ENCODE measurements at places on chromosomes 6 and 20. TPM values are rescaled to one million over a fixed set of nuclear protein-coding genes. Genes with fewer than 3 reads are reported as not detected.
A peak's percentile ranks its signal among the peaks of the same experiment; 100 is the strongest.

DNA sequence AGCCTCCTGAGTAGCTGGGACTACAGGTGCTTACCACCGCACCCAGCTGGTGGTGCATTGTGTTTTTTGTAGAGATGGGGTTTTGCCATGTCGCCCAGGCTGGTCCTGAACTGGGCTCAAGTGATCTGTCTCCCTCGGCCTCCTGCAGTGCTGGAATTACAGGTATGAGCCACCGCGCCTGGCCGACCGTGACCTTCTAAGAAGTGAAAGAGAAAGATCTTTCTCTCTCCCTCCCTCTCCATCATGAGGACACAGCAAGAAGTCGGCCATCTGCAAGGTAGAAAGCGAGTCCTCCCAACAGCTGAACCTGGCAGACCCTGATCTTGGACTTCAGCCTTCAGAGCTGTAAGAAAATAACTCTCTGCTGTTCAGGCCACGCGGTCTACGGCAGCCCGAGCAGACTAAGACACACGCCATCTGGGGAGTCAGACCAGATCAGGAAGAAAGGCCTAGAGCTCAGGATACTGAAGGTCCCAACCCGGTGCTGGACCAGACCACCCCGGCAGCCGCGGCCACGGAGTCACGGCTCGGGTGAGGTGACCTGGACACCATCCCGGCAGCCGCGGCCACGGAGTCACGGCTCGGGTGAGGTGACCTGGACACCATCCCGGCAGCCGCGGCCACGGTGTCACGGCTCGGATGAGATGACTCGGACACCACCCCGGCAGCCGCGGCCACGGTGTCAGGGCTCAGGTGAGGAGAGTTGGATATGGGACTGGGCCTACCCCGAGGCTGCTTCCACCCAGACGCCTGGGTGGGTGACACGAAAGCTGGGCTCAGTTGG is 9.6 kb downstream of the GMEB2 start:
- H3K4me3 ChIP-seq, result no peak overlapping the region
- peaks cover 21% of the 10 kb centered on the region for H3K36me3 ChIP-seq
- DNase-seq, result no peak
- H3K4me1 ChIP-seq, result peaks cover under 1% of the 10 kb centered on the region
- no peak overlapping the region for H3K27ac ChIP-seq

DNA sequence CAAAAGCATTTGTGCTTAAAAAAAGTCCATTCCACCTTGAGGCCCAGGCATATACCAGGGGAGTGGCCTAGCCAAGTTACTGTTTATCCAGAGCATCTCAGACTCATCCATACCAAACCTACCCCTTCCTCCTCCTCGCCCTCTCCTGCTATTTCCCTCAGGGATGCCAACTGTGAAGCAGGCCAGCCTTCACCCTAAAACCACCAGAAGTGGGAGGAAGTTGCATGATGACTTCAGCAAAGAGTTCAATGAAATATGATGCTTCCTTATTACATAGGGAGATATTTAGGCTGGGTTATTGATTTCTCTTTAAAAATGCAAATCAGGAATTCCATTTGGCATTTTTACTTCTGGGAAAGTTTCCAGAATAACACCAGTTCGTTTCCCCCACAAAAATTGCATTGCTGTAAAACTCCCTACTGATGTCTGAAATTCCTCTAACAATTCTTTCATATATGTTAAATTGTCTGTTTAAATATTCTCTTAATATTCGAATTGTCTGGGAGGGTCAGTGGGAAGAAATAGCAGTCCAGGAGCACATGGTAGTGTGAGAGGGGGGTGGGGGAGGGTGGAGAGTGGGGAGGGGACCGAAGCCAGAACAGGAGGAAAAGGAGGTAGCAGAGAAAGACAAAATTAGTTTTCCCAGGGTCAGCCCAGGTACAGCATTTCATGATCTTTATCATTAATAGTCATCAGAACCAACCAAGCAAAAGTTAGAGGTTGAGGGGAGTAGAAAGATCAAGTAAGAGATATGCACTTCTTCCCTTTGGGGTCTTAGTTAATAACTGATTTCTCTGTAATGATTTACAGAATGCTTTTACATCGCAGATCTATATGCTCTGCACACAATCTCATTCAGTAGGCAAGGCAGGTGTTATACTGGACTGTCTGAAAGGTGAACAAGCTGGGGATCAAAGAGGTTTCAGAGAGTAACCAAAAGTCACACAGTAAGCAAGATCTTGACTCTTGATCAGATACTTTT is 1.7 kb upstream of the TCP11 start:
- peaks cover 4% of the 10 kb centered on the region for H3K4me1 ChIP-seq
- no peaks in the 10 kb centered on the region for H3K27me3 ChIP-seq
- no peak overlapping the region for H3K27ac ChIP-seq
- H3K36me3 ChIP-seq, result no peaks in the 10 kb centered on the region
- no peak for DNase-seq

GRCh38 chr20:2221921-2222320 is 73.9 kb upstream of the TGM3 start:
- H3K27me3 ChIP-seq, result no peaks in the 10 kb centered on the region
- no peaks in the 10 kb centered on the region for H3K36me3 ChIP-seq
- H3K4me1 ChIP-seq, result peaks cover under 1% of the 10 kb centered on the region
- H3K4me3 ChIP-seq, result no peak overlapping the region

- H3K36me3 ChIP-seq, result no peaks in the 10 kb centered on the region
- H3K4me1 ChIP-seq, result no peaks in the 10 kb centered on the region
- H3K27ac ChIP-seq, result no peak overlapping the region
Measured at GRCh38 chr20:37119356-37120036, 23.7 kb upstream of the RBL1 start.

DNA sequence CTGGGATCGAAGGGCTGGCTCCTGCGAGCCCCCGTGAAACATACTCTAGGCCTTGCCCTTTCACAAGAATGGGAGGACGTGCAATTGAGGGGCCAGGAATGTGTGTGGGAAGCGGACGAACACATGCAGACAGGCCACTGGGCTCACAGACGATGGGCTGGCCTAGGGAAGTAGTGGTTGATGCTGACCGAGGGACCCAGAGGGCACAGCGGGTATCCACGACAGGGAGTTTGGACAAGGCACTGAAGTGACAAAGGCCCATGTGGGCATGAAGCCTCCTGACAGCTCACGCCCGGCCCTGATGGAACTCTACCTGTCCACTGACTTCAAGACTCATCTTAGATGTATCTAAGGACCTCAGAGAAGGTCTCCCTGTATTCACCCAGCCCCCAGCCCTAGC is 52.2 kb downstream of the MYH7B start:
- H3K27me3 ChIP-seq, result no peaks in the 10 kb centered on the region
- H3K36me3 ChIP-seq, result peaks cover 62% of the 10 kb centered on the region
- H3K27ac ChIP-seq, result no peak overlapping the region
- H3K4me1 ChIP-seq, result no peaks in the 10 kb centered on the region

DNA sequence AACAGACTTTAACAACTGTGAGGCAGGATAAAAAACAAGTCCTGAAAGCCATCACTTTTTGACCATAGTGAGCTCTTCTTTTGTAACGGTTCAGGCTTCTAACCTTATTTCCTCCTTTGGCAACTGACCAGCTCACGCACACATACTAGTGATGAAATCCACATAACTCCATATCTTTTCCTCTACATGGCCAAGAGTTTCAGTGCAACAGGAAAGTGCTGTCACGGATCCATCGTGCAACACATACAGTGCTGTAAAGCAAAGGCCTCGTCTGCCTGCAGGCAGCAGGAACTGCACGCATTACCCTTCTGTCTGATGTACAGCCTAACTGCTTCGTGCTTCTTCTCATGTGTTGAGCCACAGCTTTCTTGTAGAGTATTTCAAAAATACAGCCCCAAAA is 108.5 kb downstream of the EPM2A start:
- H3K36me3 ChIP-seq, result no peaks in the 10 kb centered on the region
- H3K27ac ChIP-seq, result no peak overlapping the region
- no peak for DNase-seq
- no peak overlapping the region for H3K4me3 ChIP-seq
- H3K27me3 ChIP-seq, result no peaks in the 10 kb centered on the region

GRCh38 chr6:164749221-164750064 is 560.0 kb downstream of the C6orf118 start:
- H3K27me3 ChIP-seq, result no peaks in the 10 kb centered on the region
- H3K27ac ChIP-seq, result no peak overlapping the region
- DNase-seq, result no peak
- H3K36me3 ChIP-seq, result no peaks in the 10 kb centered on the region
- no peaks in the 10 kb centered on the region for H3K4me1 ChIP-seq
- H3K4me3 ChIP-seq, result no peak overlapping the region

GRCh38 chr20:50513169-50514034 is 3.2 kb downstream of the PTPN1 start:
- H3K27me3 ChIP-seq, result no peaks in the 10 kb centered on the region
- DNase-seq, result no peak
- peak overlapping the region; percentile 87 for H3K27ac ChIP-seq

- H3K27me3 ChIP-seq, result no peaks in the 10 kb centered on the region
- DNase-seq, result no peak
- H3K27ac ChIP-seq, result no peak overlapping the region
- no peak overlapping the region for H3K4me3 ChIP-seq
- H3K36me3 ChIP-seq, result peaks cover 8% of the 10 kb centered on the region
- H3K4me1 ChIP-seq, result no peaks in the 10 kb centered on the region
Measured at GRCh38 chr20:3011752-3012151, 31.7 kb upstream of the GNRH2 start.

- no peaks in the 10 kb centered on the region for H3K36me3 ChIP-seq
- no peaks in the 10 kb centered on the region for H3K27me3 ChIP-seq
- DNase-seq, result no peak
- no peak overlapping the region for H3K27ac ChIP-seq
- H3K4me3 ChIP-seq, result no peak overlapping the region
Measured at GRCh38 chr6:110271732-110272022, 86.5 kb downstream of the METTL24 start.

DNA sequence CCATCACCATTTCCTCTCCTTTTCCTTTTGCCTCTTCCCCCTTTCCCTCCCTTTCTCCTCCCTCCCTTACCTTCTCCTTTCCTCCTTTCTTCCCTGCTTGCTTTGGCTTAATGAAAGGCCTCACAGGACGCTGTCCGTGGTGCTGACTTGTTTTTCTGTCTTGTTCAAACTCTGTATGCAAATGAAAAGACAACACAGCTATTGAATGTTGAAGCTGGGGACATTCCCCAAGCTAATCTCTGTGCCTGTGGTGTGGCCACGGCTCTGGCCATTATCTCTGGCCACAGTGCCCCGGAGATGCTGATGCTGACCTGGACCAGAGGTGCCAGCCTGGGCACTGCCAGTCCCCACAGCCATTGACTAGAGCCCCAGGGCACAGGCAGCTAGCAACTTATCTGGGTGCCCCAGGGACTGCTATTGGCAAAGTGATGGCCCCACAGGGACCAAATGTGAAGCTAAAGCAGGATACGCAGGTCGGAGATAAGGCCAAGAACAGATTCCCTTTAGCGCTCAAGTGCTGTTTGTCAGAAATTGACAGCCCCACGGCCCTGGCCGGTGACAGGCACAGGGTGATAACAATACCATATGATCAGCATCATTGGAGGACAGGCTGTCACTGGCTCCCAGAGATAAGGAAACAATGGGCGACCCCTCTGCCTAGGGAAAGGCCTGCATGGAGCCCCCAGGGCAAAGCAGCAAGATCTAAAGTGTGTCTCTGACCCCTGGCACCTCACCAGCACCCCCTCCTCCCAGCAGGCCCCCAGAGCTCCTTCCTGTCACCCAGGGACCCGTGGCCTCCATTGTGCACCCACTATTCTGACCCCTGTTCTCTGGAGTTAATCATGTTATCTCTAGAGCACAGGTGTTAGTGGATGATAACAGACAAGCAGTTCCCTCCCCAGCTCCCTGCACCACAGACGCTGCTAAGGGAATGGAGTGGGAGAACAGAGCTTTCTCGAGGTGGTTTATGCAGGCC is 31.6 kb upstream of the SLC32A1 start:
- no peak overlapping the region for H3K4me3 ChIP-seq
- no peak overlapping the region for H3K27ac ChIP-seq

GRCh38 chr6:123635567-123635966 is 1.2 kb downstream of the TRDN start:
- H3K27ac ChIP-seq, result no peak overlapping the region
- no peak overlapping the region for H3K4me3 ChIP-seq
- DNase-seq, result no peak
- H3K36me3 ChIP-seq, result no peaks in the 10 kb centered on the region
- H3K4me1 ChIP-seq, result no peaks in the 10 kb centered on the region

GRCh38 chr6:5518936-5519491 is 257.7 kb downstream of the FARS2 start:
- H3K36me3 ChIP-seq, result no peaks in the 10 kb centered on the region
- no peaks in the 10 kb centered on the region for H3K4me1 ChIP-seq
- no peak for DNase-seq

GRCh38 chr6:111691345-111692225 is 85.9 kb upstream of the TRAF3IP2 start:
- H3K27ac ChIP-seq, result no peak overlapping the region
- H3K36me3 ChIP-seq, result peaks cover 13% of the 10 kb centered on the region
- DNase-seq, result no peak
- H3K27me3 ChIP-seq, result no peaks in the 10 kb centered on the region
- H3K4me3 ChIP-seq, result no peak overlapping the region

GRCh38 chr20:51610111-51610510 is 67.6 kb upstream of the NFATC2 start:
- H3K4me3 ChIP-seq, result no peak overlapping the region
- no peaks in the 10 kb centered on the region for H3K27me3 ChIP-seq
- H3K36me3 ChIP-seq, result no peaks in the 10 kb centered on the region
- H3K4me1 ChIP-seq, result no peaks in the 10 kb centered on the region
- no peak for DNase-seq

DNA sequence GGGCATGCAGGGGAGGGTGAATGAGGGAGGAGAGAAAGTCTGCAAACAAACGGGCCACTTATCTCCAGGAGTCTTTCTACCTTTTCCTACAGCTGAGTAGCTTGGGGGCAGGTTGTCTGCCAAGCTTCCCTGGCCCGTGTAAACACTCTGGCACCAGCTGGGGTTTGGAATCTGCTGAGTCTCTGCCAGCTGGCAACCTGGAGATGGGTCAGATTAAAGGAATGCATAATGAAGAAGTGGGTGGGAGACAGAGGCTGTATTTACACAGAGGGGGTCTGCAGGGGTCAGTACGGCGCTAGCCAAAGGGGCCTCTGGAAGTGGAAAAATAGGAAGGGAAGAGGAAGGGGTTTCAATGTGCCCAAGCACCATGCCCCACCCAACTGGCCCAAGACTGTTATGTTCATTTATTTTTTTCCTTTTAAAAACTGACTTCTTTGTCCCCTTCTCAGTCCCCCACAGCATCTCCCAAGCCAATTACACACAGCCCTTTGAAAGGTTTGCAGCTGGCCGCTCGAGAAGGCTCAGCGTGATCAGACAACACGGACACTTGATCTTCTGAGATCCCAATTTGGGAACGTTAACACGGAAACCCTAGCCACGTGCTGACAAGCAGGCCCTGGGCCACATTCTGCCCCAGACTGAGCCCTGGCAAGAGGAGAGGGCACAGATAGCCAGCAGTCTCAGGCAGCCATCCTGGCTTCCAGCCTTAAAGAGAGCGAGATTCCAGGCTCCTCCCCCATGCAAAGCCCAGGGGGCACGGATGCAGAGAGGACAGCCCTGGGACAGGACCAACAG is 25.2 kb downstream of the TRAM2 start:
- peak overlapping the region; percentile 19 for H3K27ac ChIP-seq
- no peaks in the 10 kb centered on the region for H3K36me3 ChIP-seq
- H3K27me3 ChIP-seq, result no peaks in the 10 kb centered on the region
- H3K4me3 ChIP-seq, result peak overlapping the region; percentile 15

The STAU1 gene
- polyA plus RNA-seq, result 55.3 TPM

The DLK2 gene
- polyA plus RNA-seq, result 31.6 TPM

The ENPP5 gene
- 0.07 TPM for polyA plus RNA-seq

The FOXQ1 gene
- polyA plus RNA-seq, result 4.2 TPM

The SLC25A27 gene
- polyA plus RNA-seq, result 11.5 TPM

The NKAIN2 gene
- not detected for polyA plus RNA-seq

The PDYN gene
- polyA plus RNA-seq, result not detected

The GATA5 gene
- polyA plus RNA-seq, result not detected

The HLA-DPA1 gene
- polyA plus RNA-seq, result not detected

Data from keratinocyte (primary cell).